ENCODE measurements at places on chromosomes 13 and 19.

GRCh38 chr13:32409561-32410421 is 18.1 kb downstream of the N4BP2L1 start:
- peak; percentile 43 for DNase-seq

- no peak for DNase-seq
Measured at GRCh38 chr13:60148918-60149317, 14.8 kb downstream of the DIAPH3 start.

- DNase-seq = no peak
Measured at GRCh38 chr13:20412691-20413355, 112.8 kb downstream of the CRYL1 start.

DNA sequence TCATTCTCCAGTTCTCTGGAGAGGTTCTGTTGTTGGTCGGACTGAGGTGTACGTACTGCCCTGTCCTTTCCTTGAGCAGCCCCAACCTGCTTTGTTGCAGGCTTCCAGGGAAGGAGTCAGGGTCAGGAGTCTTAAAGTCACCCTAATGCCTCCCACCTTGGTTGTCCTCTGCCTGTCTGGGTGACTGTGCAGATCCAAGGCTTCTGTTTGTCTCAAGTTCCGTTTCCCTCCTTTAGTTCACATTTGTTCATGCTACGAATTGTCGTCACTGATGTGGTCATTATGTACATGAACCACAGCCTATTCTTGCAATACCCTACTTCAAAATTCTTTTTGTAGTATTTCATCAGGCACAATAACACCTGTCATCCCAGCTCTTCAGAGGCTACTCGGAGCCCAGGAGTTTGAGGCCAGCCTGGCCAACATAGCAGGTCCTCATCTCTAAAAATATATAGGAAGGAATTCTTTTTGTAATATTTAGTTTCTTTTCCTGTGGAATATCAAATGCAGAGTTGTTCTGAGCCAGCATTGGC is 7.4 kb downstream of the ZNF586 start:
- no peak for DNase-seq

DNA sequence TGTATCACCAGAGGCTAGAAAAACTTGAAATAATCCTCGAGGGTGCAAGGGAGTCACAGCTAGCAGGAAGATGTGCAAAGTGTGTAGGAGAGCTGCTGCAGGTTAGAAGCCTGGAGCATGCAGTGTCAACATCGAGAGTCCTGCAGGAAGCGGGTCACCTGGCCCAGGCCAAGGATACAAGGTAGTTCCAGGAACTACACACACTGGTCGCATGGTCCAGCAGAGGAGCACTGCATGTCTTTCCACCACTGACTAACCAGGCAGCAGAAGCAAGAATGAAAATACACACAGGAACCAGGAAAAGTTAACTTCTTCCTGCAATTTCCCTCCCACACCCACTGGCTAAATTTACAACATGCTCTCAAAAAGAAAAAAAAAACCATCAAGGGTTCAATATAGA is 36.0 kb upstream of the MIR17HG start:
- DNase-seq = peak; percentile 1

DNA sequence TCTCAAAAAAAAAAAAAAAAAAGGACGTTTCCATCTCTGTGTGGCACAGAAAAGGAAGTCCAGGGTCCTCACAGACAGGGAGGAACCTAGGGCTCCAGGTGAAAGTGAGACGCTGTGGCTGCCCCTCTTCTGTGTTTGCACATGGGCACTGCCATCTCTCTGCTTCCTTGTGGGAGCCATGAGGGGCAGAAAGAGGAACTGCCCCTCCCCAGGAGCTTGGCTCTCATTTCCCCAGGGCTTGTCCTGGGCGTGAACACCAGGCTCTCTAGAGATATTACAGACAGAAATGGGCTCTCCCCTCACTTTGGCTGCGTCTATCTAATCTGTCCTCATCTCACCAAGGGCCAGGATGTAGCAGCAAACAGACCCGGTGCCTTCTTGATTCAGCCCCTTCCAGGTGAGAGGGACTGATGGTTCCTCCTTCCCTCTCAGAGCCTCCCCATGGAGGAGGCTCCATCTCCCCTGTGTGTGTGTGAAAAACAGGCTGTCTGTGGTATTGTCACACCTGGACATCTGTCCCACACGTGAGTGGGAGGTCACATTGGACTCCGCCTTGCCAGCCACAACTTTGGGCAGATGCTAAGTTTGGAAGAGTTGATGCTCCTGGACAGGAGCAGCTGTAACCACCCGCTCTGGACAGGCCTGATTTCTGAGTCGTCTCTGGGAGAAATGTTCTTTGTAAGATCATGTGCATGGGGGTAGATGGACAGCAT is 840 bp upstream of the LILRA4 start:
- no peak for DNase-seq

GRCh38 chr13:94825507-94825906 is 113.2 kb upstream of the SOX21 start:
- DNase-seq = no peak

- peak; percentile 31 for DNase-seq
Measured at GRCh38 chr13:27920677-27921420, 1.0 kb downstream of the PDX1 start.

DNA sequence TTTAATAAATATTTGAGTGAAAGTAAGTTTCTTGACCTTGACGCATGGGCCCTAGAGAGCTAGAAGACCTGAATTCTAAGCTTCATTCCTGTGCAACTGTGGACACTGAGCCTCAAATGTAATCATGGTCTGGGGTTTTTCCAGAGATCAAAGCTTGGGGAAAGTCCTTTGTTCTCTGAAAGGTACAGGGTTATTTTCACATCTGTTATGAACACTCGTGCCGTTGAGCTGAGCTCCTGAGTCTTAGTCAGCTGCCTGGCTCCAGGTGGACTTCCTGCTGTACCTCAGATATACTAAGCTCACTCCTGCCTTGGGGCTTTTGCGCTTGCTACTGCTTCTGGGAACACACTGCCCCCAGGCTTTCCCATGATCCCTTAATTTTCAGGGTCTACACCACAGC is 7.5 kb upstream of the ZBTB32 start:
- DNase-seq = no peak

DNA sequence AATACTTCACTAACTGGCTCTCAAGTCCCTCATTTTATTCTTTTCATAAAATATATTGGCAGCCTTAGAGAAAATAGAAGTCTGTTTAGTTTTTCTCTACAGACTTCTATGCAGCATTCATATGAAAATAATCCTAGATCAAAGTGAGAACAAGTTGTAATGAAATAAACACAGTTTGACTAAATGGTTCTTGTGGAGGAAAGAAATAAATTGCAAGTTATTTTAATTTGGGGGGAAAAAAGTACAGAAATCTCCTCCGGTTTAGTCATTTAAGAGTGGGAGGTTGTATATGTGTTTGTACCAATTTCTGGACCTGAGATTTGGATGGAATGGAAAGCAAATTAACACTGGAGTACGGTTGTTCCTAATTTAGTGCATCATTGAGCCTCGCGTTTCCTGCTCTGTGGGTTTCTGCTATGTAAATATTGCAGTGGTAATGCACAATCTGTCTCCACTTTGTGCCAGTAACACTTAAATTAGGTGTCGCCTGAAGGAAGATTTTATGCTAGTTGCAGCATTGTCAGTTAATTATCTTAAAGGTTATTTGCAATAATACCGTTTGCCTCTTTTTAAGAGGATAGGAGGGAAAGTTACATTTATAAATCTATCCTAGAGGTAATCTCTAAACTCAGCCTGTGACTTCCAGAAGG is 100.2 kb downstream of the ZIC5 start:
- no peak for DNase-seq

DNA sequence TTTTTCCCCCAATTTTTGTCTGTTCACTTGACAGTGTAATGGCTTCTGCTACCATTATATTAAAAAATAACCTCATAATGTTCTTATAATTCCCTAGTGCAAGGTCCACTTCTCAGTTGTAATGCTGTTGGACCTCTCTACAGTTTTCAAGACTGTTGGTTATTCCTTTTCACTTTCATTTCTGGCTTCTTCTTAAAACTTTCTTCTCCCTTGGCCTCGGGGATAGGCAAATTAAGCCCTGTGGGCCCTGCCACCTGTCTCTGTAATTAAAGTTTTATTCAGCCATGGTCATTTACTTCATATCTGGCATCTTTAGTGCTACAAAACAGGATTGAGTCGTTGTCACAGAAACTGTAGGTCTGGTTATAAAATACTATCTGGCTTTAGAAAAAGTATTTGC is 313.5 kb downstream of the KLF12 start:
- no peak for DNase-seq

- no peak for DNase-seq
Measured at GRCh38 chr13:33259296-33259695, 26.3 kb downstream of the STARD13 start.

- DNase-seq = peak; percentile 90
Measured at GRCh38 chr13:45138282-45138681, 18.0 kb downstream of the GTF2F2 start.

- DNase-seq = peak; percentile 85
Measured at GRCh38 chr13:45047394-45048310, 58.3 kb downstream of the GPALPP1 start.

DNA sequence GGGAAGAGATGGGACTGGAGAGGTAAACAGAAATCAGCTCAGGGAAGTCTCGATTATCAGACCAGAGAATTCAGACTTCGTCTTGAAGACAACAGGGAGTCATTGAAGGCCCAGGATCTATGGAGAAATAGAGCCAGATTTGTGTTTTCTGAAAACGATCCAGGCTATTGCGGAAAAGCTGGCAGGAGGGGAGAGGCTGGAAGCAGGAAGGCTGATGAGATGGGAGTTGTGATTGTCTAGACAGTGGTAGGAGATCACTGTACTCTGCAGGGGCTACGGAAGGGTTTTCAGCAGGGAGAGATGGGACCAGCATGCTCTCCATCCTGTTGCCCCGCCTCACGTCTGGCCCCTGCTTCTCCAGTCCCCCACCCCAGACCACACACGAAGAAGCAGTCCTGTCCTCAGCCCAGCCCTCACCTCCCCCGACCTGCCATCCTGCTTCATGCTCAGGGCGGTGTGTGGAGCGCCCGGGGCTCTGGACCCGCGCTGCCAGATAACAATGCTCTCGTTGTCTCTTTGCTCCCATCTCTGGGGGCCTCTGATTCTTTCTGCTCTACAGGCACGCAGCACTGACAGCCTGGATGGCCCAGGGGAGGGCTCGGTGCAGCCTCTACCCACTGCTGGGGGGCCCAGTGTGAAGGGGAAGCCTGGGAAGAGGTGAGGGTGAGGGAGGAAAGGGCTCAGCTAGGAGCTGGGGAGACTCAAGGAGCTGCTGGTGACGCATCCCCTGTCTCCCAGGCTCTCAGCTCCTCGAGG is 1.9 kb downstream of the ARHGAP33 start:
- no peak for DNase-seq

- DNase-seq = no peak
Measured at GRCh38 chr13:59319276-59319675, 844.5 kb downstream of the DIAPH3 start.

GRCh38 chr19:7870571-7871436 is 3.4 kb downstream of the PRR36 start:
- peak; percentile 60 for DNase-seq

- DNase-seq = no peak
Measured at GRCh38 chr13:94318418-94318817, 161.1 kb downstream of the DCT start.

DNA sequence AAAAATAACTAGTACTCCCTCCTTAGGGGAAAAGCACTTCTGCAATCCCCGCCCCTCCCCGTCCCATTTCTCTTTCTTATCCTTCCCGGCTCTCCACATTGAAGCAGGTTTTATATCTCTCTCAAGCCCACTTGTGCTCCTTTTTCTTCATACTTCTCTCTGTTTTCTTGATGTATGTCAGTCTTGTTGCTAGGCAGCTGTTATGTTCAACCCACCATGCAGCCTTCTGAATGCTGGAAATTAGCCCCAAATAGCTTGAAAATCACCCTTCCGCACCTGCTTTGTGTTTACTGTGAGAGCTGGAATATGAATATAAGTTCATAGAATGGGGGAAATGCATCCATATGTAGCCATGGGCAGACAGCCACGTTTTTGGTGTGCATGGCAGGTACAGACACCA is 461.4 kb downstream of the MYO16 start:
- DNase-seq = no peak

DNA sequence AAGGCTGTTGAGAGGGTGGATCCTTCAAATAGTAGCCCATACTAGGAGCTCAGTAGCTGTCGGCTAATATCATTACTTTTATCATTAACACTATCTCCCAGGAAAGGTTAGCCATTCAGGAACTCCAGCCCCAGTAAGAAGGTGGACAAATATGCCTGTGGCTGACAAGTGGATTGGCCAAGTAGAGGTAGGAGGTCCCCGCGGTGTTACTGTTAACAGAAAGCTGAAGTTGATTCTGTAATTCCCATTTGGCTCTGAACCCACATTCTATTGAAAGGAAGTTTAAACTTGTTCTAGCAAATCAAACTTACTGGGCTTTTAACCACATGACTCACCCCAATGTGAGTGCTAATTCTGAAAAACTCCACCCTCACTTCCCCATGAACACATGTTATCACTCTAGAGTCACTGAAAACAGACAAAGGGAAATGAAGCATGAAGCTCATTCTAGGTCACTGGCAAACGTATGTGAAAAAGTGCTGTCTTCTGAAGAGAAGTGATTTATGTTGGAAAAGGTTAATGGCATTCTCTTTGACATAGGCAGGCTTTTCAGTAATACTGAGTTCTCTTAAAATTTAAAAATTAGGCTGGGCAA is 273.5 kb downstream of the FGF14 start:
- DNase-seq = peak; percentile 90

- peak; percentile 66 for DNase-seq
Measured at GRCh38 chr13:23617551-23618024, 47.4 kb downstream of the TNFRSF19 start.

DNA sequence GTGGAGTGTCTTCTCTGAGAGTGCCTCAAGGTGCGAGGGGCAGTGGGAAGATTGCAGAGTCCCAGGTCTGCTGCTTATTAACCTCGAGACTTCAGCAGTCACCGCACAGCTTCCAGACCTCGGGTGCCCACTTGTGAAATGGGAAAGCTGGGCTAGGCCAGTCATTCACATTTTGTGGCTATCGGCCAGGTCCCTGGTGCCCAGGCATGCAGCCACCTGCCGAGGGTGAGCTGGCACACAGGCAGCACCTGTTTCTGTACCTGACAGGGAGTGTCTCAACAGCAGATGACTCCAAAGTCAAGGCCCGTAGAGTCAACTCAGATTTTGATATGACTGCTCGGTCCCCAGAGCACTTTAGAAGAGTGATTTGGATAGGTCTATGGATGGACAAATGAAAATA is 21.9 kb downstream of the UQCRFS1 start:
- no peak for DNase-seq

- DNase-seq = no peak
Measured at GRCh38 chr13:48242677-48243076, 9.7 kb downstream of the ITM2B start.

- no peak for DNase-seq
Measured at GRCh38 chr13:20700288-20700687, 3.2 kb upstream of the IL17D start.

- no peak for DNase-seq
Measured at GRCh38 chr19:43923875-43924274, 11.2 kb downstream of the ZNF45 start.

GRCh38 chr19:4914736-4915501 is 5.6 kb downstream of the UHRF1 start:
- DNase-seq = peak; percentile 79

- no peak for DNase-seq
Measured at GRCh38 chr19:48400018-48400742, 6.7 kb downstream of the GRIN2D start.

DNA sequence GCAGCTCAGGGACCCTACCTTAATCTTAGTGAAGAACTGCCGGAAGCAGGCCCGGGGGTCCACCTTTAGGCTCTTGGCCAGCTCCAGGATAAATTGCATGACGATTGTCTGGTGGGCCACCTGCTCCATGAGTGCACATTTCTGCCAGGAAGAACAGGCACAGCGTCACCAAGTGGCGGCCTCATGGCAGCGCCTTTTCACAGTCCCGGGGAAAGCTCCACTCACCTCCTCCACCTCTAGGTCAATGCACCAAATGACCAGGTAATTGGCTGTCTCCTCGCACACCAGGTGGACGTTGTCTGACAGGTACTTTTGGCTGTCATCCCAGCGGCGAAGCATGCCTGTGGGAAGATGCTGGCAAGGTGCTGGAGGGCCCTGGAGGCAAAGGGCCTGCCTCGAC is 8.3 kb downstream of the CDC37 start:
- no peak for DNase-seq
